Stimulated activated CD8-positive, alpha-beta memory T cell treated with anti-CD3 and anti-CD28 coated beads, Interleukin-15, amount 100 ng/mL, for 4 hours (primary cell): ENCODE measurements at places on chromosomes 2 and 18.

DNA sequence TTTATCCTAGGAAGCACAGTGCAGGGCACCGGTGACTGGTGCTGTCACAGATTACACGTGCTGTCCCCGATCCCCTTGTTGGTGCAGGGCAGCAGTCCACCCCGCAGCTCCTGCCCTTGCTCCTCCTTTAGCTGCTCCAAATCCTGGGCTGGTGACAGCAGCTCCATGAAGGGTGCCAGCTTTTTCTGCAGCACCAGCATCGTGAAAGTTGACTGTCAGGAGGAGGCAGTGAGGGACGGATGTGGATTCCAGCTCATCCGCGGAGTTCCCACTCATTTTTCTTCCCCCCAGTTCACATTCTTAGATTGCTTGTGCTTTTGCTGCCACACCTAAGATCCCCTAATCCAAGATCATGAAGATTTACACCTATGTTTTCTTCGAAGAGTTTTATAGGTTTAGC is 67.5 kb downstream of the ONECUT2 start:
- no peak for DNase-seq

DNA sequence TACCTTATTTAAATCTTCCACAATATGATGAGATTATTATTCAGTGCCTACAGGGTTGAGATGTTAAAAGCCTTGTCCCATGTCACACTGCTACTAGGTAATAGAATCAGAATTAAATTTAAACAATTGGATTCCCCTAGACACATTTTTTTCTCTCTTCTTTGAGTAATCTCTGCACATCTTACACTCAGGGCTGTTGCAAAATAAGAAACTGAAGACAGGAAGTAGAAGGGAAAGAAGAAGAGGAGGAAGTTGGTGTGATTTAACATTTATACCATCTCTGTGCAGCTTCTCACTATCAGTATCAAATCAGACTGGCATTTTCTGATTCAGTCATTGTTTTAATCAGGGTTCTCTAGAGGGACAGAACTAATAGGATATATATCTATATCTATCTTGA is 677.6 kb downstream of the IRS1 start:
- no peak for DNase-seq

DNA sequence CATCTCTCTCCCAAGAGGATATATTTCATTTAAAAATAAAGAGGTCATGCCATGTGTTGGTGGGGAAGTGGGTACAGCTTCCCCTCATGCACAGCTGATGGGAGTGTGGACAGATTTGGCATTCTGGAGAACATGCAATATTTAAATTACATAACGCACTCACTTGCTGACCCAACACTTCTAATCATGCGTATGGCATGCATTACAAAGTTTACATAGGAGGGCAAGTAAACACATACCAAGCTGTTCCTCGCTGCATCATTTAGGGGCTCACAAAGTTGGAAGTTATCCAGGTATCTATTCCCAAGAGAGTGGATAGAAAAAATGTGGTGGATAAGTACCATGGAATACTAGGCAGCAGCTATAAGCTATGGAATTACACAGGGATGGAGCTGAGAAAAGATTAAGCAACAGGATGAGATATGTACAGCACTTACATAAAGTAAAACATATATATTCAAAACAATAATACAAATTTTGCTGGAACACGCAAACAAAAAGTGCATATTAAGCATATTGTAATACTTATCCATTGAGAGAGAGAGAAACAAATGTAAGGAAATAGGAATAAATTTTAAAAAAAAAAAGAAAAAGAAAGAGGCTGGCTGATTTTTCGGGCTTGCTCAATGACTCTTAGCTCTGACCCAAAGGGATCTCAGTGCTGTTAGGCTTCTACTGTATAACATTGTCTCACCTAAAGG is 11.0 kb downstream of the CYP1B1 start:
- no peak for DNase-seq

DNA sequence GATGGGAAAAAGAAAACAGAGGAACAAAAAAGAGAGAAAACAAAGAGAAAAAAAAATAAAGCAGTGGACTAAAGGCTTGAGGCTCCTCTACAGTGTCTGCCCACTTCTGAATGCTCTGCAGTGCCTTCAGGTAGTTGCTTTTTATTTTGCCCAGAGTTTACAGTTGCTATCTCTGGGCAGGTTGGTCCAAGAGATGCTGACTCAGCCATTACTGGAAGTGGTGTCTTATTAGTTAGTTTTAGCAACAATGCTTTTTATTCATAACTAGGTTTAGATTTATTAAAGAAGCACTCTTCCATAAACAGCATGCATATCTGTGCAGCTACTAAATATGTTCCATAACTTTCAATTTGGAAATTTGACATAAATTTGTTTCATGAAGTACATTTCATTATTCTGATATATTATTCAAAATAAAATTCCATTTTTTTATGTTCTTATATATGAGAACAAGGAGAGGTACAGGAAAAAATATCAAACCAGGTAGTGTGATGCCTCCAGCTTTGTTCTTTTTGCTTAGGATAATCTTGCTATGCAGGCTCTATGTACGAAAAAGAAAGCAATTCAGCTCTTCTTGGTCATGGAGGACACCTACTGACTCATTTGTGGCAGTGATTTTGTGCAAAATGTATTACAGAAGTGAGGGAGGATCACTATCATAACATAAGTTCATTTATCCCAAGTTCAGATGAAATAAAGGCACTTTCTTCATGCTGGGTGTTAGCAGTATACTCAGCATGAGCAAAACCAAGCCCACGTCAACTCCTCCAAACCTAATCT is 69.5 kb downstream of the RPIA start:
- DNase-seq = no peak

DNA sequence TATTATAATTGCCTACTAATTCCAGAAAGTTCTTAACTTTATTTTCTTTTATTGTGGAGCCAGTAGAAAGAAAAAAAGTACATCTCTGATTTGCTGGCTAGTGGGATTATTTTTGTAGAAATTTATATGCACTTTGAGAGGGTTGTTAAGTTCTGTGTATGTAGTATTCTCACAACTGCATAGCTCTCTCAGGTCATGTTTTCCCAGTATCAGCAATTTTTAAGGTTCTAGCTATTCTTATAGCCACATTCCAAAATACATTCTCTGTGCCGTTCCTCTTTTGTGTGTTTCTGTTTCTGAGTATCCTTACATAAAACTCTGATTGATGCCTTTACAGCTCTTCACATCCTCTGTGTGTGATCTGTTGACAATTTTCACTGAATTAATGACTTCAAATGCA is 199.3 kb upstream of the KYNU start:
- DNase-seq = no peak

DNA sequence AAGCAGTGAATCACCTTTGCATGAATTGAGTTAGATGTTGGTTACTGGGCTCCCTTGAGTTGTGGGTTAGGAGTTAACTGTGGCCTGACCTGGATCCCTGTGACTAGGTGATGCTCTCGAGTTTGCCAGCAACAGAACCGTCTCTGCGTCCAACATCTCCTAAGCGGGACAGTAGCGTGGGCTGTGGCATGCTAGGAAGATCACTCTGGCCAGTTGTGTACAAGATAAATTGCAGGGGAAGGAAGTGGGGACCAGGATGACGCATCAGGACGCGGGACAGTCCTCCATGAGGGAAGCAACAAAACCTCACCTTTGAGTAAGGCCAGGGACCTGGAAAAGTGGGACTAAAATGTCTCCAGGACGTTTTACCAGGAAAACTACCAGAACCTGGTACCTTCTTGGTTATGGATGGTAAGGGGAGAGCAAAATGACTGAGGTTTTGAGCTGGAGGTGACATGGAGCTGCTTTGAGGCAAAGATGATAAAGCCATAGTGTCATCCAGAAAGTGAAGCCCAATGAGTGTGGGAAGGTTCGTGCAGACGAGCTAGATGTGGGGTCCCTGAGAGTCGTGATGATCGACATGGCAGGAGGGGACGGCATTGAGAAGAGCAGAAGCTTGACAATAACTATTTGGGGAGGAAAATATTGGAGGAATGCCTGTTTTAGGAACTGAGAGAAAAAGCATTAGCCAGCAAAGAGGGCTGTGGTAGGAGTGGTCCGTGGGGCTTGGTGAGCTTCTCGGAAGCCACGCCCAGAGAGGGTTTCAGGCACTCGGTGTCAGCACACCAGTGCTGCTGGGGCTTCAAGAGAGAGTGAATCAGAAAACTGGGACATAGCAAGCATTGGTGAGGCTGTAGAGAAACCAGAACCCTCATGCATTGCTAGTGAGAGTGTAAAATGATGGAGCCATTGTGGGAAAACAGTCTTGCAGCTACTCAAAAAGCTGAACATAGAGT is 95.1 kb downstream of the SMAD7 start:
- no peak for DNase-seq

GRCh38 chr18:13214609-13215008 is 4.0 kb upstream of the LDLRAD4 start:
- no peak for DNase-seq

GRCh38 chr2:67524213-67524612 is 127.1 kb downstream of the ETAA1 start:
- no peak for DNase-seq

DNA sequence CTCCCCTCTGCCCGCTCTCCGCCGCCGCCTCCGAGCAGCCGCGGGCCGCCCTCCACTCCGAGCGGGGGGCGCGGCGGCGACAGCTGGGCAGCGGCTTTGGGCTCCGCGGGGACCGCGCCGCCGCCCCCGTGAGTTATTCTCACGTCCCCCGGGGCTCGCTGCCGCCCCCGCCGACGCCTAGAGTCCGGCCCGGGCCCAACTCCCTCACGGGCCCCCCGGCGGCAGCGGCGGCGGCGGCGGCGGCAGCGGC is 645 bp downstream of the MIB1 start:
- DNase-seq = no peak

GRCh38 chr2:37191253-37191652 is 2.8 kb upstream of the SULT6B1 start:
- no peak for DNase-seq

- no peak for DNase-seq
These were observed 551.4 kb downstream of the NRXN1 start for GRCh38 chr2:50480507-50480906.

- no peak for DNase-seq
These were observed 85.1 kb downstream of the ANTXR1 start for GRCh38 chr2:69097891-69098655.

- no peak for DNase-seq
These were observed 772.2 kb downstream of the SUCLG1 start for GRCh38 chr2:83686863-83687262.

GRCh38 chr2:25250331-25251070 is 82.1 kb upstream of the POMC start:
- DNase-seq = peak; percentile 25

DNA sequence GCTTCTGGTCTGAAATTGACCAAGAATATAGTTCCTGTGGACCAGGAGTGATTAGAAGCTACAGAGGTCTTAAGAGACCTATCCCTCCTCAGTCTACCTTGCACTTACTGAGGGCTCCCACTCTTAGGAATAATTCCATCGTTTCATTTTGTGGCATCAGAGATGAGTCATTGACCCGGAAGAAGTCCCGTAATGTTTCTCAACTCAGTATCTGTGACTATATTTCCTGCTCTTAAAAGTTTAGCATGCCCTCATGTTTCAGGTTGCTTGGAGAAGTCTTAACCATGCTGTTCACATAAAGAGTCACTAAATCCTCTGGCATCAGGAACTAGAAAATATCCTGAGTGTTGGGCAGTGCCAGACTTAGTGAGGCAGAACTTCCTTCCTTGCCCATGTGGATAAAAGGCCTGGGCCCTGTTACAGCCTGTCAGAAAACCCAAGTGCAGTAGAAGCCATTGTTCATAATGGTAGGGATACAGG is at the start of gene IL36A:
IL36A (plus strand) TSS at position 430 of the 480 bp plus-strand sequence. CDS start 413 bp downstream, outside the sequence.
- no peak for DNase-seq

GRCh38 chr2:122999821-123000220 is 1025.3 kb upstream of the CNTNAP5 start:
- DNase-seq = no peak

- no peak for DNase-seq
These were observed 26.5 kb downstream of the MDH1 start for GRCh38 chr2:63614983-63615945.

- DNase-seq = no peak
These were observed 271.5 kb upstream of the MMADHC start for GRCh38 chr2:149858901-149859634.

GRCh38 chr2:151999053-151999452 is 99.8 kb downstream of the CACNB4 start:
- DNase-seq = no peak

DNA sequence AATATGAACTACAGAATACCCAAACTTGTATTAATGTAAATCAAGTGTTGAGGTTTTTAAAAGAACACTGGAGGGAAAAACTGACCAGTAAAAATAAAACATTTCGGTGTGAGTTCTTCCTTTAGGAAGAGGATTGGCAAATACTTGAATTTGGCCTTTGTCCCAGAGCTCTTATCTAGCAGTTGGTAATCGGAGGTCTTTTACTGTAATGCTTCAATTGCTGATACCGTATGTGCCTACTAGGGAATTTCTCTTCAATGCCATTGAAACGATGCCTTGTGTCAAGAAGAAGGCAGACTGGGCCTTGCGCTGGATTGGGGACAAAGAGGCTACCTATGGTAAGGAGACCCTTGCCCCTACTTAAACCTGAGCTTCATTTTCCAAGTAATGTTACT is 4.1 kb downstream of the RRM2 start:
- DNase-seq = no peak

DNA sequence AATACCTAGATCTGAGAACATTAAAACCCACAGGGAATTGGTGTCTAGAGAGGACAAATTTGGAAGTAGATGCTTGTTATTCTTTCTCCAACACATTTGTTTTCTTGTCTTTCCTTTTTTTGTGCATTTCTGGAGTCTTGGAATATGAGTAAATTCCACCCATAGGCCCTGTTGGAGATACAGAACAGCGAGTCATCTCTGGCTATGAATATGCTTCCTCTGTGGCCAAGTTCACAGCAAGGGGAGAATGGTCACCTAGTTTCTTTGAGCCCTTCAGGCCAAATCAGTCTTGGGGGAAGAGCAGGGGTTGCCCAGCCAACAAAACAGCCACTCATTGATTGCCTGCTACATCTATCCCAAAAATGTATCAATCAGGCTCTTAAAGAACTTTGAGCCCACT is 31.3 kb downstream of the SP140L start:
- DNase-seq = no peak

GRCh38 chr2:181471783-181472182 is 14.6 kb downstream of the ITGA4 start:
- DNase-seq = no peak

GRCh38 chr18:36128907-36129299 is 237 bp downstream of the SLC39A6 start:
- no peak for DNase-seq

DNA sequence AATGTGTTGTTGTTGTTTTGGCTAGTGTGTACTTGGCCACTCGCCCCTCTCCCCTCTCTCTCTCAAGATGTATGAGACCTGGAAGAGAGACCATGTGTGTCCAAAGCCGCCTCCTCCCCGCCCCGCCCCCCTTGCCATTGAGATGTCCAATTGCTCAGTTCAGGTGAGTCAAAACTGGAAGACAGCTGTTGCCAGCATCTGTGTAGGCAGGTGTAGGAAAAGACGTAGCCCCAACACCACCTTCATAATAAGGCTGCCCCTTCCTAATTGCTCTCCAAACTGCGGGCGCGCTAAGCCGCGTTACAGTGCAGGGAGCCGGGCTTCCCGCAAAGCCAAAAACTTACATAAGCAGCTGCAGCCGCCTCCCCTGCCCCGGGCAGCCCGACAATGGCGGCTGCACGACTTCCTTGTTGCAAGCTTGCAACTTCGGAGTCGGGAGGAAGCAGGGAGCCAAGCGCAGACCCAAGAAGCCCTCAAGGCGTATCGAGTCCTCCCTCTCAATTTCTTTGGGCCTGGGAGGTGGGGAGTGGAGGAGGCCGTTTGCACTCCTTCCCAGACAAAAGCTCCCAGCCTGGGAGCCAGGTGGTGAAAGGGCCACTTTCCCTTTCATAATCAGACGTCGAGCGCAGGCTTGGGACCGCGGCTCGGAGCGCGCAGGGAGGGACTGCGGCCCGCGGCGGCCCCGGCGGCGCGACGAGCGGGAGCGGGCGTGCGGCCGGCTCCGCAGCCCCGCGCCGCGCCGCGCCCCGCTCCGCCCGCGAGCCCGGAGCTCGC is 882 bp downstream of the ZBTB14 start:
- peak; percentile 19 for DNase-seq
